ENCODE measurements at places on chromosomes 2 and 18.

DNA sequence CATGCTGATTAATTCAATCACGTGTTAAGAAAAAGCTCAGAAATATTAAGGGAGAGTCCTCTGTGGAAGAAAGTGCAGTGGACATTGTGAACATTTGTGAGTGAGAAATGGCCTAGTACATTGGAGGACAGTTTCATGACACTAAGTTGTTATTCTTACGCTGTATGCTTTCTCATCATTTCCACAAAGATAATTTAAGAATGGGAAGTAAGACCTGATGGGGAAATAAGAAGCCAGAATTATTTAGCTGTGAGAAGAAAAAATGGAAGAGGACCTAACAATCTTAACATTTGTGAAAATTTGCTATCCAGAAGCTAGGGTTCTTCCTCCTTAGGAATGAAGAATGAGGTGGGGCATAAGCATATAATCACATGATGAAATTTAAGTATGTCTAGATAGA, 15.2 kb upstream of the RAPH1 start:
- no peak for DNase-seq

GRCh38 chr2:71896385-71897136, 251.1 kb downstream of the CYP26B1 start:
- no peak for DNase-seq

DNA sequence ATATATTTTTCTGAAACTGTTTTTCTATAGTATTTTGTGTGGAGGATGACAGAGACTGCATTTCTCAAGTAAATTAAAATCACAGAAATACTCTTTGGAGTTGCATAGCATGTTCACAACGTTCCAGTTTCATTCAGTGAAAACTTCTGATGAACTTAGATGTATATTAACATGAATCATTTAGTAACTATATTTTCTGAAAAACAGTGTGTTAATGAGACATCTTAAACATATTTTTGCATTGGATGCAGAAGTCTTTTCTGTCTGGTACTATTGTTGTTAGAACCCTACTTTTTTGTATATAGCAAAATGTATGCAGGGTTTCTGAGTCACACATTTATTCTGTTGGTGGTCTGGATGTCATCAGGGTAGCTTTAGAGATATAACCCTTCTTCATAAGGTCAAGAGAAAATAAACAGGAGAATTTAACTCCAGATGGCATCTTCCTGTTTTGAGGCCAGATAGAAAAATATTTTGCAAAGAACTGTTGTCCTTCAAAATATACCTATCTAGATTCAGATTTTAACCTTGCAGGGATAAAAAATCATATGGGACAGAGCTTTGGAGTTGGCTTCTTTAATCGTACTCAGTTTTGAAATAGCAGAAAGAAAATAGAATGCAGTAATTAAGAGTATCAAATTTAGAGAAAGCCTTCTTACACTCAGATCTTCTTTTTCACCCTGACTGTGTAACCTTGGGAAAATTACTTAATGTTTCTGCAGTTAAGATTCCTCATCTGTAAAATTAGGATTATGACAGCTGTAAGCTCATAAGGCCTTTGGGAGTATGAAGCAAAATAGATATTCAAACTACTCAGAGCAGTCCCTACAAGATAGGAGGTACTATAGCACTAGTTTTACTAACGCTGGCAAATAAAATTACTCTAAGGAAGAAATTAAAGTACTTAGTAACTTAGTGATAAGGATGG, 5.3 kb downstream of the COL3A1 start:
- no peak for DNase-seq

DNA sequence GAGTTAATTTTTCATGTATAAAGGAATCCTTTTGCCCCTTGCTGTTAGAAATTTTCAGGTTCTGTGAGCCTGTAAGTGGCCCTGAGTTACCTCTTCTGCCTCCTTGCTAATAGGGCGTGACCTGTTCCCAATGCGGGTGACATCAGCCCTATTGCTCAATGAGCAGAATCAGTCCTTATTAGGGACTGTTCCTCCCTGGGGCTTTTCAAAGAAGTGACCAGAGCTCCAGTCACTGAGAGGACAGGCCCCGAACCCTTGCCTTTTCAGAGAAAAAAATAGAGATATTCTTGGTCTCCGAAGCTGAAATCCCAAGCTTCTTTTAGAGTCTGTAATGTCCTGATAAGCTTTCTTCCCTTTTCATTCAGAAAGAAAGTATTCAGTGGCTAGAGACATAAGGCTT, 8.2 kb upstream of the APOB start:
- DNase-seq: no peak

DNA sequence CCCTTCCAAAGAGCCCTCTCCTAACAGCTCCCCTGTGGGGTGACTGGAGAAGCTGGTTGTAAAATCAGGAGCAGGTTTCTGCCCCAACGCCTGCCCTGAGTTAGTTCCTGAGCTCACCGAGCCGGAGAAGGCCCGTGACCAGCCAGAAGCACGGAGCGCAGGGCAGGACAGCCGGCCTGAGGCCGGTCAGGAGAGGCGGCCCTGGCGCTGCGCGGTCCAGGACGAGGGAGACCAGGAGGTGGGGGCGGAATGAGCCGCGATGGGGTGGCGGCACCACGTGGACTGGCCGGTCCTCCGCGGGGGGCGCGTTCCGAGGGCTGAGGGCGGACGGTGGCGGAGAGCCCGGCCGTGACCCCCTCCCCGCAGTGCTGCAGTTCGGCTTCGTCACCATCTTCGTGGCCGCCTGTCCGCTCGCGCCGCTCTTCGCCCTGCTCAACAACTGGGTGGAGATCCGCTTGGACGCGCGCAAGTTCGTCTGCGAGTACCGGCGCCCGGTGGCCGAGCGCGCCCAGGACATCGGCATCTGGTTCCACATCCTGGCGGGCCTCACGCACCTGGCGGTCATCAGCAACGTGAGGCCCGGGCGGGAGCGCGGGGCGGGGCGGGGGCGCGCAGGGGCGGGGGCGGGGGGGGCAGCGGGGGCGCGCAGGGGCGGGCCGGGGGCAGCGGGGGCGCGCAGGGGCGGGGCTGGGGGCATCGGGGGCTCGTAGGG, 29.0 kb downstream of the ANO7 start:
- DNase-seq: no peak

DNA sequence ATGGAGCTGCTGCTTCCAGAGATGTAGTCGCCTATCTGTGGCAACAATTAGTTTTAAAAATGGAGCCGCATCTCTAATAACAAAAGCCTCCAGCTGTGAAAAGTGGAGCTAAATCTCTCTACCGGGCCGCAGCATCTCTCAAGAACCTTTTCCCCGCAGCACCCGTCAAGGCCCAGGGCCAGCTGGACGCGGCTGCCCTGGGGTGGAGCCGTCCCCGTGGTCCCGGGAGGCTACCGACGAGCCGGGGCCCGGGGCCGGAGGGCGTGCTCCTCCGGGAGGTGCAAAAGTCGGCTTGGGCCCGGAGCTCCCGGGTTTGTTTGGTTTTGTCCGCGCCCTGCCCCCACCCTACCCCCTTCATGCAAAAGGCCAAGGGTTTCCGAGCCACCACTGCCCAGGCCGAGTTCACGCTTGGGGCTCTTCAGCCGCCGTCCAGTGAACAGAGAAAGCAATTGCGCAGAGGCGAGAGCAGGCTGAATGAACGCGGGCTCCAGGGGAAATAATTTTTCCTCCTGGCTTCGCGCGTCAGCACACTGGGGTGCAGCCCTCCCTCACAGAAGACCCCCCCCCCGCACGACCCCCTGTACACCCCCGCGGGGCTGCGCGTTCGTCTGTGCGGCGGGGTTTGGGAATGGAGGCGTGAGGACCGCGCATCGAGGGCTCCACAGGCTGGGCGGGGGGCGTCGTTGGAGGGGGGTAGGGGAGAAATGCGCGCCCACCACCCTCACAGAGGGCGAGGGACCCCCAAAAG, 557 bp upstream of the GREB1L start:
- DNase-seq: no peak

All from activated CD4-positive, CD25-positive, alpha-beta regulatory T cell treated with anti-CD3 and anti-CD28 coated beads, Interleukin-2, amount 50 U/mL, for 16 hours (primary cell).